Astrocyte (in vitro differentiated cells and primary cell): ENCODE measurements at places on chromosomes 16 and 17. TPM values are rescaled to one million over a fixed set of nuclear protein-coding genes. Genes with fewer than 3 reads are reported as not detected.

DNA sequence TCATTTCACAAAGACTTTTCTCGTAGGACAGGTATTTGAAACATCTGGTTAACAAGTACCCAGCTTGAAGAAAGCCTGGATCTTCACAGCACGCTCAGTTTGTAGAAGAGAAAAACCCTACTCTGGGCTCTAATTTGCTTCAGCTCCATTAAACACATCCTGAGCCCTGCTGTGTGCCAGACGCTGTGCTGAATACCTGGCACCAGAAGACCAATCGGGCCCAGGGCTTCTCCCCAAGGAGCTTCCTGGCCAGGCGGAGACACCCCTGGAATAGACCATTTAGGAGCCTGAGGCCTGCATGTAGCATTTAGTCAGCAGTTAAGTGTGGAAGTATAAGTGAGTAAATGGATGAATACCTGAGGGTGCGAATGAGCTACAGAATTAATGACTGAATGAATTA lies 8.9 kb upstream of the ABAT start:
- peaks cover 2% of the 10 kb centered on the region for H3K27me3 ChIP-seq
- no peaks in the 10 kb centered on the region for H3K36me3 ChIP-seq
- no peaks in the 10 kb centered on the region for H3K4me1 ChIP-seq
- no peak for DNase-seq
- H3K4me3 ChIP-seq: no peak overlapping the region
- no peak overlapping the region for H3K27ac ChIP-seq

- H3K4me3 ChIP-seq: no peak overlapping the region
- peaks cover 2% of the 10 kb centered on the region for H3K4me1 ChIP-seq
- no peak for DNase-seq
- no peaks in the 10 kb centered on the region for H3K36me3 ChIP-seq
Observed at GRCh38 chr17:51036084-51036483, 84.6 kb downstream of the SPAG9 start.

- H3K27ac ChIP-seq: no peak overlapping the region
- H3K27me3 ChIP-seq: no peaks in the 10 kb centered on the region
- DNase-seq: no peak
- H3K4me3 ChIP-seq: no peak overlapping the region
Observed at GRCh38 chr16:67188798-67189197, 1.1 kb downstream of the EXOC3L1 start.

- DNase-seq: no peak
- no peak overlapping the region for H3K27ac ChIP-seq
- no peak overlapping the region for H3K4me3 ChIP-seq
- H3K27me3 ChIP-seq: no peaks in the 10 kb centered on the region
- H3K4me1 ChIP-seq: peaks cover 10% of the 10 kb centered on the region
Observed at GRCh38 chr17:77210331-77210730, 69.6 kb downstream of the SEC14L1 start.

DNA sequence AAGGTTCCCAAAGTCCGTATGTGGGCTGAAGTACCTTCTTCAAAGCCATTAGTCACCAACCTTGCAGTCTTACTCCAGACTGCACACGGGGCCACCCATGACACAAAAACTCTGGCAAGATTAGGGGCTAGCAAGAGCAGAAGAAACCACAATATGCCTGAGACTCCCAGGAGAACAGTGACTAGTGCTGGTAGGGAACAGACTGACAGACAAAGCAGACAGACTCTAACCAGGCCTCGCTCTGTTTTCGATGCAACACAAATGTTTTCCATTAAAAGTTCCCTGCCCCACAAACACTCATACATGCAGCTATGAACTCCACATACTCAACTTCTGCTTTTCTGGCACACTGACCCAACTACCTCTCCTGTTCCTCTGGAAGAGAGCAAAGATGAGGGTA lies 102.2 kb downstream of the HIC1 start:
- no peaks in the 10 kb centered on the region for H3K27me3 ChIP-seq
- peak overlapping the region; percentile 78 for H3K27ac ChIP-seq
- H3K4me3 ChIP-seq: no peak overlapping the region
- DNase-seq: peak; percentile 90
- H3K4me1 ChIP-seq: peaks cover 16% of the 10 kb centered on the region
- H3K36me3 ChIP-seq: peaks cover 9% of the 10 kb centered on the region

GRCh38 chr16:57497121-57497520 lies 10.8 kb upstream of the DOK4 start:
- H3K27me3 ChIP-seq: peaks cover 6% of the 10 kb centered on the region
- H3K4me3 ChIP-seq: no peak overlapping the region
- no peak for DNase-seq
- no peaks in the 10 kb centered on the region for H3K4me1 ChIP-seq
- no peak overlapping the region for H3K27ac ChIP-seq

DNA sequence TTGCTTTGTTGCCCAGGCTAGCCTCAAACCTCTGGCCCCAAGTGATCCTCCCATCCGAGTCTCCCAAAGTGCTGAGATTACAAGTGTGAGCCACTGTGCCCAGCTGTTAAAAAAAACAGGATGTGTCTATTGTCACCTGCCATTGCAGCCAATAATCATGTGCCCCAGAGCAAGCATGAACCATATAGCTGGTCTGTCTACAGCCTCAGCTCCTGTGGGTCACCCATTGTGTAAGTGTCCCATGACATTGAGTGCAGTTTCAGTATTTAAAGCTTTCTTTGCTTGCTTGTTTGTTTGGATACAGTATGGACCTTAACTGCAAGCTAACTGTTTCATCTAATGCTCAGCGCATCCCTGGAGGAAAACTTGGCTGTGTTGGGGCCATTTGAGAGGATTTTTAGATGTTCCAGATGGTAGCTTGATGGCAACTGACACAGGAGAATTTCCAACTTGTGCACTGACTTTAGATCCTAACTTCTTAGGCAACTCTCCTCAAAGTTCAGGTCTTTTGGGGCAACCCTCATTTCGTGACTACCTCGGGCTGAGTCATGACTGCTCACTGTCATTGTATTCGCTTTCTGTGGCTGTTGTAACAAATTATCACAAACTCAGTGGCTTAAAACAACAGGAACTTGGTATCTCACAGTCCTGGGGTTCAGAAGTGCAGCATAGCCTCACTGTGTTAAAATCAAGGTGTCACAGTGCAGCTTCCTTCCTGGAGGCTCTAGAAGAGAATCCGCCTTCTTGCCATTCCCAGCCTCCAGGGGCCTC lies 30.3 kb upstream of the ADORA2B start:
- no peaks in the 10 kb centered on the region for H3K27me3 ChIP-seq
- peak; percentile 45 for DNase-seq
- peaks cover 16% of the 10 kb centered on the region for H3K4me1 ChIP-seq
- no peak overlapping the region for H3K4me3 ChIP-seq

DNA sequence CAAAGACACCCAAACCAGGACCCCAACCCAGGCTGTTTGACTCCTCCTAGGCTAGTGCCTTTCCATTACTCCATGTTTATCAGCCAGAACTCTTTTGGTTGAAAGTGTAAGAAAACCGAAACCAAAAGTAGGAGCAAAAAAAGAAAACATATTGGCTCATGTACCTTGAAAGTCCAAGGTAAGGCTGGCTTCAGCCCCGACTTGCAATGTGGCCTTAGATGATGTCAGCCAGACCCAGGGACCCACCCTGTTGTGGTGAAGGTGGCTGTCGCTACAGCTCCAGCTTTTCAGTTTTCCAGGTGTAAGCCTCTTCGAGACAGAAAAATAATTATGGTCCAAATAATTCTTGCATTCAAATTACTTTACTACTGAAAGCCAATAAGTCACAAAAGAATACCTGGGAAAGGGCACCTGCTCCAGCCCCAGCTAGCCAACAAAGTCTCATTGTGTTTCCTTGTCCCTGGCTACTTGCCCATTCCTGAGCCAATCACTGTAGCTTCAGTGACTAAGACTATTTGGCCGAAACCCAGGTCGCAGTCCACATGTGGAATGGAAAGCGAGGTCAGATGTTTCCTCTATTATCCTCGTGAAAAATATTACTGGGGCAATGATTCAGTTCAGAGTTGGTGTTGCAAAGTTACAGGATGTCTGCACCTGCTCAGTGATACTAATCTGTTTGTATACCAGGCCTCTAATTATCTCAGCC lies 20.7 kb downstream of the DNAH9 start:
- H3K4me1 ChIP-seq: no peaks in the 10 kb centered on the region
- DNase-seq: no peak
- H3K27ac ChIP-seq: no peak overlapping the region

DNA sequence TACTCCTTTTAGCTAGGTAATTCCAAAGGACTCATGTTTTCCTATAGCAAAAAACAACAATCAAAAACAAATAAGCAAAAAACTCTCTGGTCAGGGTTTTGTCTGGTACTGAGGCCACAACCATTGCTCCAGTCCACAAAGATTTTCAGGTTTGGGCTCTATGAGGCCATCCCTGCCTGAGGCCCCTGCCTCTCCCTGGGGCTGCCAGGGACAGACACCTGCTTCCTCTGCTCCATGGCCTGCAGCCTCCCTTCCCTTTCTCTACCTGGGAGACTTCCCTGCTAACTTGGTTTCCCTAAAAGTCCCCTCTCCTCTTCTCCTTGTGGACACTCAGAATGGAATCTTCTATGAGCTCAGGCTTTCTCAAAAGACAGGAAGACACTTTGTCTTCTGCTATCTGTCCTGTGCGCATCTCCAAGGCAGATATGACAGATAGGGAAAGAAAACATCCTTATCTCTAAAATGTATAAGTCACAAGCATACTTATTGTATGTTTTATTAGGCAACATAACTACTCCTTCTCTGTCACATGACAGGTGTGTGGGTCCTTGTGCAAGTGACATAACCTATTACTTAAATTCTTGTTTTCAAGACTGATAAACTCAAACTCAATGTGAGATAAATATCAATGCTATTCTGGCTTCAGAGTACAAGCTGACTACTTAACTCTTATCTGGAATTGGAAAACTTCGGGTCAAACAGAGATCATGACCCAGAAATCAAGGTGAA lies 1.2 kb upstream of the ZDHHC1 start:
- H3K27me3 ChIP-seq: no peaks in the 10 kb centered on the region
- no peak for DNase-seq
- H3K4me3 ChIP-seq: no peak overlapping the region
- peaks cover 4% of the 10 kb centered on the region for H3K4me1 ChIP-seq

GRCh38 chr17:7593296-7593695 lies 3.4 kb upstream of the SOX15 start:
- no peaks in the 10 kb centered on the region for H3K27me3 ChIP-seq
- H3K4me1 ChIP-seq: peaks cover 30% of the 10 kb centered on the region
- no peak overlapping the region for H3K27ac ChIP-seq
- H3K36me3 ChIP-seq: peaks cover 44% of the 10 kb centered on the region
- H3K4me3 ChIP-seq: no peak overlapping the region

DNA sequence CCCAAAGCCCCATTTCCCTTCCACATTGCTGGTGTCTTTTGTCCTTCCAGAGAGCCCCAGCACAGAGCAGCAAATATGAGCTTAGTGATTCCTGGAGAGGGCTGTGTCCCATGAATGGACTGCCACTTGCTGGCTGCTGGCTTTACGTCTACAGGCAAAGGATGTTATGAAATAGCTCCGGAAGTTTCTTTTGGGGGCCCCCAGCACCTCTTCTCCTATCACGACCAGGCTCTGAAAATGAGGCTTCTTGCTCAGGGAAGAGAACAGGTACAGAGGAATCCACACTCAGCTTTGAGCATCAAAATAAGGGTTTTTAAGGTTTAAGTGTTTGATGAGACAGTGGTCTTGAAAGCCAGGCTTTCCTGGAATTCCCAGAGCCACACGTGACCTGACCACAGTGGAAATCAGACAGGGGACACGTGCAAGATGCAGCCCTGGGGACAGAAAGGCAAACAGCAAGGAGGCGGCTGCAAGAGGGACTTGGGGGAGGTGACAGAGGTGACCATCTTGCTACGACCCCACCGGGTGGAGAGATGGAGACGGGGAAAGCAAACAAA lies 58.1 kb downstream of the ZDHHC7 start:
- H3K4me3 ChIP-seq: no peak overlapping the region
- H3K4me1 ChIP-seq: peaks cover 7% of the 10 kb centered on the region
- no peaks in the 10 kb centered on the region for H3K36me3 ChIP-seq
- no peak for DNase-seq

- DNase-seq: no peak
- no peak overlapping the region for H3K27ac ChIP-seq
- H3K4me1 ChIP-seq: peaks cover 4% of the 10 kb centered on the region
- H3K36me3 ChIP-seq: no peaks in the 10 kb centered on the region
Observed at GRCh38 chr17:70370816-70371215, 201.5 kb downstream of the KCNJ2 start.

- DNase-seq: no peak
- peaks cover 19% of the 10 kb centered on the region for H3K4me1 ChIP-seq
- H3K27ac ChIP-seq: no peak overlapping the region
- no peak overlapping the region for H3K4me3 ChIP-seq
Observed at GRCh38 chr16:27756206-27756970, 206.4 kb downstream of the KATNIP start.

- peaks cover 8% of the 10 kb centered on the region for H3K4me1 ChIP-seq
- H3K27me3 ChIP-seq: peaks cover 39% of the 10 kb centered on the region
- DNase-seq: no peak
- no peaks in the 10 kb centered on the region for H3K36me3 ChIP-seq
- no peak overlapping the region for H3K4me3 ChIP-seq
Observed at GRCh38 chr17:7293816-7294613, 424 bp downstream of the YBX2 start.

GRCh38 chr16:84144209-84144858 lies 643 bp downstream of the HSDL1 start:
- H3K27me3 ChIP-seq: peaks cover 5% of the 10 kb centered on the region
- H3K4me3 ChIP-seq: peak overlapping the region; percentile 73
- H3K4me1 ChIP-seq: peaks cover 3% of the 10 kb centered on the region
- no peaks in the 10 kb centered on the region for H3K36me3 ChIP-seq
- DNase-seq: no peak

DNA sequence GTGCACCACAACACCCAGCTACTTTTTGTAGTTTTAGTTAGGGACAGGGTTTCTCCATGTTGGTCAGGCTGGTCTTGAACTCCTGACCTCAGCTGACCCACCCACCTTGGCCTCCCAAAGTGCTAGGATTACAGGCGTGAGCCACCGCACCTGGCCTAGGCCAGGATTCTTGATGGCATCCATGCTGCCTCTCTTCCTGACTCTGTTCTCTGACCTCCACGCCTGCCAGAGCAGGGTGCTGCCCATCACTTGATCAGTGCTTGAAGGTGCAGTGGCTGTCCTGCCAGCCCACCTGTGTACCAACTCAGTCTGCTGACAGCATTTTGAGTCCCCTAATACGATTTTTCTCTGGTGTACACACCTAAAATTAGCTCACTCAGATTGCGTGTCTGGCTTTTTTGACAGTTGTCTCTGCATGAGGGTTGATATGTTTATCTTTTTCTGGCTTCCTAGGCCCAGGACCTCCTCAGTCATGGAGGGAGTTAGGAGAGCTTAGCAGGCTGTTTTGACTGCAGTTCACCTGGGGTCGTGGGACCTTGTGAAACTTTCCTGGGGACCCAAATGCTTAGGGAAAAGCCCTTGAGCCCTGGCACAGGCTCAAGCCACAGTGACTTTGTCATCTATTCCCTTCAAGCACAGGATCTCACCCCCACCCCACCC lies 5.9 kb downstream of the HAS3 start:
- no peak overlapping the region for H3K27ac ChIP-seq
- H3K4me3 ChIP-seq: no peak overlapping the region
- no peaks in the 10 kb centered on the region for H3K36me3 ChIP-seq
- H3K4me1 ChIP-seq: peaks cover 19% of the 10 kb centered on the region
- no peak for DNase-seq

- H3K4me3 ChIP-seq: no peak overlapping the region
- peaks cover 18% of the 10 kb centered on the region for H3K27me3 ChIP-seq
- no peak for DNase-seq
- H3K36me3 ChIP-seq: no peaks in the 10 kb centered on the region
- H3K4me1 ChIP-seq: no peaks in the 10 kb centered on the region
Observed at GRCh38 chr17:8872705-8873435, 5.4 kb upstream of the PIK3R6 start.

Gene HSBP1
- 148 and 179 TPM in 2 replicates for total RNA-seq

Gene SCNN1B
- not detected in 2 replicates for total RNA-seq

Gene CDH1
- 10.7 and 23.8 TPM in 2 replicates for total RNA-seq

Gene ELMO3
- 1.2 and 1.4 TPM in 2 replicates for total RNA-seq

Gene PLSCR3
- total RNA-seq: 65.7 and 67.6 TPM in 2 replicates

Gene PRR35
- 0.09 TPM in 1 of 2 replicates, not detected in the other for total RNA-seq

Gene NECAB2
- 0.32 and 1.1 TPM in 2 replicates for total RNA-seq

Gene LAT
- 2.6 and 3.3 TPM in 2 replicates for total RNA-seq

Gene RUNDC3A
- total RNA-seq: 2.0 and 3.4 TPM in 2 replicates
